Fibroblast of the aortic adventitia (primary cell): ENCODE measurements at places on chromosomes 1 and 21. TPM values are rescaled to one million over a fixed set of nuclear protein-coding genes. Genes with fewer than 3 reads are reported as not detected.

DNA sequence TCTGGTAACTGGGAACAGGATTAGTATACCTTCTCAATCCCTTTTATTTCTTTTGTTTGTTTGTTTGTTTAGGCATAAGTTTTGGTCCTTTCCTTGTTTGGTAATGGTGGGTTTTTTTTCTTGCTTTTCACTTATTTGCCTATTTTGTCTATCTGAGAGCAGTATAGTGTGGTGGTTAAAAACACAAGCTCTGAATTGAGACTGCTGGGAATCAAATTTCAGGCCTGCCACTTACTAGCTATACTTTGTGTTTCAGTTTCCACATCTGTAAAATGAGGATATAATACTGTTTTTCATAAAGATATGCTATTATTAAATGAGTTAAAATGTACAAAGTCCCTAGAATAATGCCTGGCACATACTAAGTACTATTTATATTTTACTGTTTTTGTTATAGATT is 81.6 kb upstream of the IVNS1ABP start:
- no peak for DNase-seq

DNA sequence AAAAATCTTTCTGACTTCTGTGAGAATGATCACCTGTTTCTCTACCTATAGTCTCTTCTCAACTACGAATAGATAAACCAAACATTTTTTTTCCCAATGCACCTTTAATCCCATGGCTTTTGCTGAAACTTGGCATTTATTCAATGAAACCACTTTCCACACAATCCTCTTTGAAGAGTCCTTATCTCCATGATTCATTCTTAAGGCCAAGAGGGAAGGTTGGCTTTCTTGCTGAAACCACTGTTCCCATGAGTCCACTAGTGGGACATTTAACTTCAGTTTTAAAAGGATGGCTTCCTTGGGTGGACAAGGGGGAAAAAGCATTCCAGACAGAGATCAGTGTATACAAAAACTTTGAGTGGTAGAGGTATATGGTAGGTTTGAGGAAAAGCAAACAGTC is 73.6 kb downstream of the CRB1 start:
- peak; percentile 9 for DNase-seq

GRCh38 chr1:111214074-111214801 is 13.3 kb upstream of the CHI3L2 start:
- no peak for DNase-seq

GRCh38 chr1:152148051-152148450 is 11.0 kb downstream of the RPTN start:
- DNase-seq, result no peak

- peak; percentile 36 for DNase-seq
Observed at GRCh38 chr1:53987880-53988279, 30.1 kb downstream of the LDLRAD1 start.

GRCh38 chr1:153548722-153549688 is at the start of gene S100A3:
S100A3 (minus strand) TSS chr1:153549258; CDS start chr1:153548485, 773 bp downstream.
- DNase-seq, result peak; percentile 93

DNA sequence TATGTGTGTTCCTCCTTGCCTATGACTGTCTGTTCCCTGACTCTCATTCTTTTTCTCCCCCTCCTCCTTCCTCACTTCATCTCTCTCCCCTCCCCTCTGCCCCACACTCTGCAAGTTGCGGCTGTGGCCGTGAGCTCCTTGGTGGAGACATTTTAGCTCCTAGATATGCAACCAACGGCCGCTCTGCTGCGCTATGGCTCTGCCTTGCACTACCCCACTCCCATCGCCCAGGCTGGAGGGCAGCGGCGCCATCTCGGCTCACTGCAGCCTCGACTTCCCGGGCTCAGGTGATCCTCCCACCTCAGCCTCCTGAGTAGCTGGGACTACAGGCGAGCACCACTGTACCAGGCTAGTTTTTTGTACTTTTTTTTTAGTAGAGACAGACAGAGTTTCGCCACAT is 5.5 kb downstream of the REG4 start:
- DNase-seq, result no peak

- DNase-seq, result no peak
Observed at GRCh38 chr1:4261327-4261726, 361.3 kb upstream of the C1orf174 start.

Gene PDIK1L
- 5.5 and 10.1 TPM in 2 replicates for total RNA-seq
